GF-D8 (cell line): ENCODE measurements at places on chromosomes 2 and 18.

DNA sequence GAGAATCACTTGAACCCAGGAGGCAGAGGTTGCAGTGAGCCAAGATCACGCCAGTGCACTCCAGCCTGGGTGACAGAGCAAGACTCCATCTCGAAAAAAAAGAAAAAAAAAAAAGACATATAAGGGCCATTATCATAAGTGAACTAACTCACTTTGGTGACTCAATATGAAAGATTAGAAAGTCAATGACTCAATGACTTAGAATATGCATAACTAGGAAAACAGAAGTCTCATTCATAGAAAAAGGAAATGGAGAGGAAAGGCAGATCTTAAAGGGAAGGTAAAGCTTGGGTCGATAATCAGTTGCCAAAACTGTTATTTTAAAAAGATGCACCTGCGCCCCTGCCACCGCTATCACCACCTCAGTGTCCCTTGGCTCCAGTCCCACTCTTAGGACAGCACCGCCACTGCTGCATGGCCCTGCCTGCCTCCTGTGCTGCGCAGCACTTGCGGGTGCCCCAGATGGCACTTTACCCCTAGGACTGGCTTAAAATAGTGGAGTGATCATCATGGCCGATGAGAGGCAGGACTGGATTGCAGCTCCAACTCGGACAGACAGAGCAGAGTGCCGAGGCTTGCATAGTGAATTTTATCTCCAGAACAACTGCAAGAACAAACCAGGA, 54.7 kb downstream of the INO80D start:
- no peak for DNase-seq

GRCh38 chr2:7584017-7584416, 666.8 kb downstream of the RNF144A start:
- DNase-seq: no peak

DNA sequence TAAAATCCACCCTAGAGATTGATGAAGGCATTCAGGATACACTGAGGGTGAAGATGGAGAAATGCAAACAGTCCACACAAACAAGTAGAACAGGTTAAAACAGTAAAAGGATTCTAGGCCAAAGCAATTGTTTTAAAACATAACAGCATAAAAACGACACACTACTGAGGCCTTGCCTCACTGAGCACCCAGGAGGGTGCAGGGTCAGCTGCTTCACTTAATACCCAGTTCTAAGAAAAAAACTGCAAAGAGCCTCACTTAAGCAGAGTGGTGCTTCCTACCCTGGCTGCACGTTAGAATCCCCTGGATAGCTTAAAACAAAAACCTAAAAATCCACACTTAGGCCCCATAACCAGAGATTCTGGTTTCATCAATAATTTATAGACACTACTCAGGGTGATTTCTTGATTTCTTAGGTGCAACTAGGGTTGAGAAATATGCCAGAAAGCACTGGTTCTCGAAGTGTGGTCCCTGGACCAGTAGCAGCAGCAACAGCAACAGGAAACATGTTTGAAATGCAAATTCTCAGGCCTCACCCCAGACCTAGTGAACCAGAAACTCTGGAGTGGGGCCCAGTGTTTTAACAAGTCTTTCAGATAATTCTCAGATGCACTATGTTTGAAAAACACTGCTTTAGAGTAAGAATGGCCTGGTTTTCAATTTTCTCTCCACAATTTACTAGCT, 279.1 kb downstream of the ZEB2 start:
- no peak for DNase-seq

DNA sequence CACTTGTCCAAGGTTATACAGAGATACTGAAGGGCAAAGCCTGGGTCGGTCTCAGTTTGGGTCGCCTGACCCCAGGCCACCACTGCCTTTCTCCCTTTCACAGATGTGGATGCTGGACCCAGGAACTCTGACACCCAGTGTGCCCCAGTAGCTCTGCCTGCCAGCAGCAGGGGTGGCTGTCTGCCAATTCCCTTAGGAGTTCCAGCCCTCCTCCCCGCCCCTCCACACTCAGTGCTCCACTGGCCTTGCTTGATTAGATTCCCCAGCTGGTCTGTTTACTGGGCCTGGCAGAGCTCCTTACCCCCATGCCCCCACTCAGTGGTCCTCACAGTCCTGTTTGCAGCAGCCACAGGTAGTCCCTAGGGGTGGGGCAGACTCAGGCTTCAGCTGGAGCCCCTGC, 75.5 kb downstream of the NPAS2 start:
- DNase-seq: no peak

DNA sequence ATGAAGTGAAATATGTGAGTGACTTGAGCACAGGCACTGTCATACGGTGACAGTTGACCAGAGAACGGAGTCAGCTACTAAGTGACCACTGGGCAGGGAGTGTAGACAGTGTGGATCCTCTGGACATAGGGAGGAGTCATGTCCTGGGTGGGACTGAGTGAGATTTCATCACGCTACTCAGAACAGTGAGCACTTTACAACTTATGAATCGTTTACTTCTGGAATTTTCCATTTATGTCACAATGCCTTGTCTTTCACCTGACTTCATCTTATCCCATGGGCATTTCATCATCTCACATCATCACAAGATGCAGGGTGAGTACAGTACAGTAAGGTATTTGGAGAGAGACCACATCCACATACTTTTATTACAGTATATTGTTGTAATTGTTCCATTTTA, 29.0 kb downstream of the PTPRM start:
- no peak for DNase-seq
